LHCN-M2 (cell line): ENCODE measurements at places on chromosomes 1 and 21.

DNA sequence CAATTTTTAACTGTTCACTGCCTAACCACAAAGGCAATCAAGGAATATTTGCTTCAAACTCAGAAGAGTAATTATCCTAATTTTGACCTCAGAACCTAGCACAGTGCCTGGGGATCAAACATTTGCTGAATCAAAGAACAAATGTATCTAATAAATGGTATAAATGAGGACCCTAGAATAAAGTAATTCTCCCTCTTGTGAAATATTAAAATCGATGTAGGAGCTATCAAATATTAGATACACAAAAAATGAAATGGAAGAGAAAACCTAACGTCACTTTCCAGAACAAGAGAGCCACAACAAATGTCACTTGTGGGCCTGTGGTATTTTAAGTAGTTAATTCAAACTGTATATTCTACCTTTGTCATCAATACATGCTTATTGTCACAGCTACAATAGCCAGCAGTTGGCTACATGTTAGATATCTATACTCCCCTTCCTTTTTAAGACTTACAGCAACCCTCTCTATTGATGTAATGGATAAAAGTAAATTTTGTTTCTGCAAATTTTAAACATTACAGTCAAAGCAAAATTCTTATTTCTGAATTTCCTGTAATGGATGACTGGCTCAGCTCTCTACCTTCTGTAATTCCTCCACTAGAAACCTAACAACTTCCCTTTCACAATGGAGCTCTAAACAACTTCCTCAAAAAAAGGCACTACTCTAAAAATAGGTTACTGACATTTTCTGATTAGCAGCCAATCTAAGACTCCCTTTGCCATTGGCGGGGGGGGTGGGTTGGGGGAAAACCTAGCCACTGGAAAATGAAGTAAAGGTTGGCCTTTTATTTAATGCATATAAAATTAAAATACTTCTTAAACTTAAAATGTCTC lies 37.6 kb downstream of the PUM1 start:
- DNase-seq, result no peak

- no peak for DNase-seq
These were observed 590.4 kb downstream of the PLPP3 start for GRCh38 chr1:55988963-55989452.

- no peak for DNase-seq
These were observed 49.9 kb downstream of the DISC1 start for GRCh38 chr1:231676487-231676886.

GRCh38 chr1:39657402-39657801 lies 14.5 kb downstream of the NT5C1A start:
- DNase-seq, result peak; percentile 66

GRCh38 chr1:157512036-157512969 lies 40.0 kb downstream of the FCRL5 start:
- DNase-seq, result no peak

DNA sequence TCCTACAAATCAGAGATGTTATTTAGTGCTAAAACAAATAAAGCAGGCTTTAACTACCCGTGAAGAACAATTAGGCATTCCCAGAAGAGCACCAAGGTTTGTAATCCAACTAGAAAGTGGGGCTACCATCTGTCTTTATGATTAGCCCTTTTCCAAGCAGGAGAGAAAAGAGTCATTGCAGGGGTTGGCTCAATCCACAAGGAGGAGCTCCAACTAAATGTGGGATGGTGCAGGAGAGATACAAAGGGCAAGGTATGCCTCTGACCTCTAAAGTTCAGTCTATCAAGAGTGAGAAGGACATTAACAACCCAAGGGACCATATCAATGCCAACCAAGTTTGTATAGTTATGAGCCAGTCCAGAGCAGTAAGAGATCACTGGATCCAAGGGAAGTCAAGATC lies 382.7 kb upstream of the DUSP10 start:
- peak; percentile 31 for DNase-seq

GRCh38 chr1:40847023-40847745 lies 15.0 kb downstream of the CITED4 start:
- DNase-seq, result no peak

GRCh38 chr1:155860970-155861510 lies 1.7 kb downstream of the SYT11 start:
- no peak for DNase-seq

DNA sequence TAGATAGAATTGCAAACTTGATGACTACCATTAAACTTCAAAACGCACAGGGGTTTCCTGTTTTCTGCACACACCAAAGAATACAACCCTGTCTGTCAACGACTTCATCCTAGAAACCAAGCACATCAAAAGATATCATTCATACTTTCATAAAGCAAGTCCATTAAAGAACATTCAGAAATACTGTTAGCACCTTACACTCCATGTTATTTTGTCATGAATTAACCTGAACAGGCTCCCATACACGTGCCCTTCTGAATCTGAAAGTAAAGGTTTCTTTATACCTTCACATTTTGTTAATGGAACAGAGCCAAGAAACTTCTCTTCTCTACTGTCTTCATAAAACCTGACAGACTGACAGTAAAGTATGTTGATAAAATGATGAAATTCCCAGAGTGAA lies 46.1 kb downstream of the PUM1 start:
- no peak for DNase-seq

DNA sequence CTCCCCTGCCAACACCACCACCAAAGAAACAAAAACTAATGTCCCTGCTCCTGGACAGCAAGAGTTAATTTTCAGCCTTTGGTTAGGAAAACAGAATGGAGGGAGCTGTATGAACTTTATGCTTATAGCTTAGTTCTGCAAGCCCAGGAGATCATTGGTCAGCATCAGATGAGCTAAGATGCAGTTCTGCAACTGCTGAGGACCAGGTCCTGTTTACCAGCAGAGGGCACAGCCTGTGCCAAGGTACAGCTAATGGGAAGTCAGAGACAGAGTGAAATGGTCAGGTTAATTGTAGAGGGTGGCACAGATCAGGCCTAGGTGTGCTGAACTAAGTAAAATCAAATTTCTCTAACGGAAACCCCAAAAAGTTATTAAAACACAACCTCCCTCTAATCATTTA lies 161.3 kb downstream of the ROR1 start:
- DNase-seq, result peak; percentile 49

- no peak for DNase-seq
These were observed at the start of gene DIO1 for GRCh38 chr1:53893999-53894636. DIO1 (plus strand) TSS chr1:53894187; CDS start chr1:53894211, 24 bp downstream.

DNA sequence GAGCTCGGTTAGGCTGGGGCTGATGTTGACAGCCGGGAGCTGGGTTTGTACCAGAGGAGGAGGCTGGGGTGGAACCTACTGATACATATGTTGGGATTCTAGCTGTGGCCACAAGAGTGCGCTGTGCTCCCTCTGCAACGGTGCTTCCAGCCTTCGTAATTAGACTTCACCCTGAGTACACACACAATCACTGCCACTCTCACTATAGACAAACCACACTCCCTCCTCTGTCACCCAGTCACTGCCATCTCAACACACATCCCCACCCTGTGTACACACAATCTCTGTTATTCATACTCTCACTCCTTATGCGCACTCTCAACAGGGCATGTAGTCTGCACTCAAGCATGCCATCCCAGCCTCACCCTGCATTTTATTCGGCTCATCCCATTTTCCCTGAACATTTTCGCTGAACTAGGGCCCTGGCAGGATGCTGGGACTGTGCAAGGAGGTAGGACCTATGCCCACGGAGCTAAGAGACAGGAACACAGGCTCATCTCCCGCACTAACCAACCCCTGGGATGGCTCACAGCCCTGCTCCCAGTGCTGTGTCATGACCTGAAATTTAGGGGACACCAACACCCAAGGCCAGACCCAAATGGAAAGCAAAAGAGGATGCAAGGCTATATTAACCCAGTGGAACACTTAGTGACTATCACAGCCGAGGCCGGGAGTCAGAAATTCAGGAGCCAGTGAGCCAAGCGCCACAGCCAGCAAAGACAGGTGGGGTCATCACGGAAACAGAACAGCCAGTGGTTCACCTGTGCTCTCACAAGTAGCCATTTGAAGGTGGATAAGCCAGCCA lies 5.7 kb downstream of the GJB3 start:
- DNase-seq, result peak; percentile 52

DNA sequence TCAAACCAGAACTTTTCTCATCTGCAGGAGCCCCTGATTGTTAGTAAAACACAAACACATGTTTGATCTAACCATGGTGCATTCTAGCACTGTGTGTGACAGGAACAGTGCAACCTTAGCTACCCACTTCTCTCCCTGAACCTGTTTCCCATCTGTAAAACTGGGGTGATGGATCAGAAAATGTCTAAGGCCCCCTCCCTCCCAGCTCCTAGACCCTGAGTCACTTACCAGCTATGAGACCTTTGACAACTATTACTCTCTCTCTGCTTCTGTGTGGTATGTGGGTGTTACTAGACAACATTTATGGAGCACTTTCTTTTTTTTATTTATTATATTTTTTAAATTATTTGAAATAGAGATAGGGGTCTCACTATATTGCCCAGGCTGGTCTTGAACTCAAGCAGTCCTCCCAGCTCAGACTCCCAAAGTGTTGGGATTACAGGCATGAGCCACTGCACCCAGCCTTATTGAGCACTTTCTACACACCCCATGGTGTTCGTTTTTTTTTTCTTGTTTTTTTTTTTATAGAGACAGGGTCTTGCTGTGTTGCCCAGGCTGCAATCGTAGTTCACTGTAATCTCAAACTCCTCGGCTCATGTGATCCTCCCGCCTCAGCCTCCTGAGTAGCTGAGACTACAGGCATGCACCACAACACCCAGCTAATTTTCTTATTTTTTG lies 2.6 kb downstream of the INPP5B start:
- DNase-seq, result peak; percentile 47
